ENCODE measurements at places on chromosomes 16 and 17.

DNA sequence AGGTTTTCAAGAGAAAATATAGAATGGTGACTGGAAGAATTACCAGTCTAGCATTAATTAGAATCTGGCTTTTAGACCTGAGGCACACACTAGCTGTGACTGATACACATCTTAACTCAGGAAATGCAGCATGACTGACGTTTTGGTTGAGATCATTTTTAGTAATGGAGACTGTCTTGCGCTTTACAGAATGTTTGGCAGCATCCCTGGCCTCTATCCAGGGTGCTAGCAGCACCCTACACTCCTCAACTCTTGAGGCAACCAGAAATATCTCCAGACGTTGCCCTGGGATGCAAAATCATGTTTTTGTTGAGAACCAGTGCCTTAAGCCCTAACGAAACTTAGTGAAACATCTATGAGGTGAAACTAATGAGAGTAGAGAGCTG, 109.0 kb downstream of the HS3ST3A1 start:
- DNase-seq: no peak

DNA sequence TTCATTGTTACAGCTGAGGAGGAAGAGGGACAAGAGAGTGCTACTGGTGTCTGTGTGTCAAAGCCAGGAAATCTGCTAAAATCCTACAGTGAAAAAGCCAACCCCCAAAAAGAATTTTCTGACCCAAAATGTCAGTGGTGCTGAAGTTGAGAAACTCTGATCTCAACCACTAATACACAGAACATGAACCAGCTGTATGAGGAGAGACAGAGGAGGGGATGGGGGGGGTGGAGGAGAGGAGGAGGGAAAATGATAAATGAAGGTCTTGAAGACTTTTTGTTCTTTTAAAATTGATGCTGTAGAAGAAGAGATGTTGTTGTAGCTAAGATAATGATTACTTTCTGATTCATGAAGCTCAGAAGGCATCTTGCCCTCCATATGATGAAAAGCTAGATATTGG, 27.4 kb upstream of the CDRT4 start:
- DNase-seq: no peak

- no peak for DNase-seq
Measured at GRCh38 chr16:85385463-85386331, 227.4 kb upstream of the GSE1 start.

DNA sequence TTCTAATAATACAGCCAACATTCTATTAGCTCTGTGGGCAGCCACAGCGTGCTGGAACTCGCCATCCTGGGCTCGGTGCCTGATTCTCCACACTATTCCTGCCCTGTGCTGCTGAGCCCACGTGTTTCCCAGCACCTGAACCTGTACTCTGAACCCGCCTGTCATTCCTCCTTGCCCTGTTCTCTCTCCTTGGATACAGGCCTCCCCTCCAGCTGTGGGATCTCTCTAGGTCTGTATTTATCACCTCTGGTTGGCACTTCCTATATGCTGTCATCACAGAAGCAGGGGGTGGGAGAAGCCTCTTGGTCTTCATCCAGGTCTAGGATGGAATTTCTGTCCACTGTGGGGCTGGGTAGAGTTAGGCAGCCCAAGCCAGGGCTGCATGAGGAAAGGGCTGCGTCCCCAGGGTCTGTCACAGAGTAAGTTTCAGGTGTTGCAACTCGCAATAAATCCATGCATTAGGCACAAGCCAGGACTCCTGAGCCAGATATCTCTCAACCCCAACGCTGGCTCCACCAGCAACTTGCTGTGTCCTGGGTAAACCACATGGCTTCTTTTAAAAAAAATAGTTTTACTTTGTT, 56.0 kb downstream of the ABAT start:
- no peak for DNase-seq

- DNase-seq: peak; percentile 26
Measured at GRCh38 chr17:74089869-74090464, 113.5 kb upstream of the RPL38 start.

GRCh38 chr16:56936491-56936890, 4.5 kb downstream of the HERPUD1 start:
- DNase-seq: no peak

- DNase-seq: peak; percentile 85
Measured at GRCh38 chr16:21301168-21301894, 23.2 kb upstream of the CRYM start.

GRCh38 chr17:56754523-56755208, 79.1 kb downstream of the C17orf67 start:
- no peak for DNase-seq

DNA sequence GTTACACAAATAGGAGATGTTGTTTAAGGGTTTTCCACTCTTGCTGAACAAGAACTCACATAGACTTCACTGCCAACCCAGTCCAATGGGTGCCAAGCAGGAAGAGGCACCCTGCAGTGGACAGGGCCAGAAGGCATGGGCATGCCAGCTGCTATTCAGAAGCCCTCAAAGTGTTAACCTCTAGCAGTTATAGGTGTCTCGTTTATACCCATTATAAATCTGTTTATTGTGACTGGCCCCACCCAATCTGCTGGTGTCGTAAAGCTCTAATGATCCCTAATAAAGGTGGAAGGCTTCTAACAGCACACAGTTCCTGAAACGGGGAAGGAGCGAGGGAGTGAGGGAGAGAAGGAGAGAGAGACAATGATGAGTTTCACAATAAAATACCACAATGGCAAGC, 23.9 kb downstream of the HNF1B start:
- DNase-seq: no peak

- no peak for DNase-seq
Measured at GRCh38 chr16:10031473-10031872, 150.8 kb downstream of the GRIN2A start.

DNA sequence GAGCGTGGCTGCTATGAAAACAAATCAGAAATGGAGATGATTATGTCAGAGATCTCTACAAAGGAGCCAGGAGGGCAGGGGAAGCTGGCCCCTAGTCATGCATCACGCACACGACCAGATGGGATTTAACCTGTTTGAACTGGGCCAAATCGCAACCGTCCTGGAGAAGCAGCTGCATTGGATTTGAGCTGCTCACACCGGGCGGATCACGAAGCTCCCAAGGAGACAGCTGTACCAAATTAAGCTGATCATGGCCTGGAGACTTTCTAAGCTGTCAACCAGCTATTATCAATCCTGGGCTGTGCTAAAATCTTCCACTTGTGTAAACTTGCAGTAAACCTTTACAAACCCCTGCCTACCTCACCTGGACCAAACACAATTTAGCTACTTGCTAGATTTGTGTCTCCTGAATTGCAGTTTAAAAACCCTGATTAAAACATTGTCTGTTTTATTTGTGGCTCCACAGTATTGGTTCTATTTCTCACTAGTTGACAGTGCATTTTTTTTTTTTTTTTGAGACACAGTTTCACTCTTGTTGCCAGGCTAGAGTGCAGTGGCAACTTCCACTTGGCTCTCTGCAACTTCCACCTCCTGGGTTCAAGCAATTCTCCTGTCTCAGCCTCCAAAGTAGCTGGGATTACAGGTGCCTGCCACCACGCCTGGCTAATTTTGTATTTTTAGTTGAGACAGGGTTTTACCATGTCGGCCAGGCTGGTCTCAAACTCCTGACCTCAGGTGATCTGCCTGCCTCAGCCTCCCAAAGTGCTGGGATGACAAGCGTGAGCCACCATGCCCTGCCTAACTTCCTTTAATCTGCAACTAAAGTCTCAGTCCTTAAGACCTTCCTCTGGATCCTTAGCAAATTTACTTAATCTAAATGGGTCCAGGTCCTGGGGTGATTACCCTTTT, 98.3 kb upstream of the GRIN2A start:
- no peak for DNase-seq

- no peak for DNase-seq
Measured at GRCh38 chr16:2458887-2459646, 842 bp upstream of the TEDC2 start.

- DNase-seq: no peak
Measured at GRCh38 chr16:58234831-58235595, 37.1 kb upstream of the CSNK2A2 start.

GRCh38 chr16:75726390-75726789, at the start of gene CPHXL:
Gene CPHXL (minus strand): TSS chr16:75726490. CDS start chr16:75726442, 48 bp downstream.
- no peak for DNase-seq

- DNase-seq: no peak
Measured at GRCh38 chr16:86970279-86970678, 346.9 kb downstream of the C16orf95 start.

GRCh38 chr16:88505405-88506082, 52.5 kb downstream of the ZFPM1 start:
- peak; percentile 92 for DNase-seq

DNA sequence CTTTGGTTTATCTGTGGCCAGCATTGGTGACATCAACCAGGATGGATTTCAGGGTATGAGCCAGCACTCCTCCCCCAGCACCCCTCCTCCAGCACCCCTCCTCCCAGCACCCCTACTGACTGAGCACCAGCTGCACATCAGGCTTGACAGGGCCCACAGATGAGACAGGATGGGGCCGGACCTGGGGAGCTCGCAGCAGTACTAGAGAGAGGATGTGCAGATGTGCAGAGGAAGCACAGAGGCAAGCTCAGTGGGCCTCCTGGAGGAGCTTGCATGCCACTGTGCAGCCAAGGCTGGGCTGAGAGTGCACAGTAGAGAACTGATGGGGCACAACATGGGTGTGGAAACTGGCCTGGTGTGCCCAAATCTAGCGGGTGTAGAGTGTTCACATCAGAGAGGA, 16.2 kb downstream of the ITGA3 start:
- DNase-seq: no peak

DNA sequence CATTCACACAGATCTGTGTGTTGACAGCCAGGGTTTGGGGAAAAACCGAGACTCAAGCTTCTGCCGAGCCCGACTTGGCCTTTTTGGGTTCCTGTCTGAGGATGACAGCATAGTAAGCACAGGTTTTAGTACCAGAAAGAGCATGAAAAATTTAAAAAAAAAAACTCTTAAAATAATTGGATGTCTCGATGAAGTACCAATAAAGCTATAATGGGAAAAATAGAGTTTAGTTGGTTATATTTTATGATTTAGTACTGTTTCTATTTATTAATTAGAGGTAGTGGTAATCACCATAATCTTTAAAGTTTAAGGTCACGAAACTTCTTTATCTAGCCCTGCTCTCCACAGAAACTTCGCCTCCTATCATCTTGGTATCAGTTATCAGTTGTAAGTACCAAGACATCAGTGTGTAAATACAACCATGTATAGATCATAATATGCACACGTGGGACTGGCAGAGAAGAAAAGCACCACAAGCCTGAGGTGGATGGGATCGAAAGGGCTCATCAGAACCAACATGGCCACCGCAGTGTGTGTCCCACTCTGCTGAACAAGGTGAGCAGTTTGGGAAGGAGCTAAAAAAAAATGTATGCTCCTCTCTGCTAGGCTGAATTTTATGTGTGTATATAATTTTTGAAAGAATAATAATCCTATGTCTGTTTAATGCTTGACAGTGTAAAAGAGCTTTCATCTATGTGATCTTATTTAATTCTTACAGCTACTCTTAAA, 14.4 kb upstream of the EEF2K start:
- peak; percentile 60 for DNase-seq

DNA sequence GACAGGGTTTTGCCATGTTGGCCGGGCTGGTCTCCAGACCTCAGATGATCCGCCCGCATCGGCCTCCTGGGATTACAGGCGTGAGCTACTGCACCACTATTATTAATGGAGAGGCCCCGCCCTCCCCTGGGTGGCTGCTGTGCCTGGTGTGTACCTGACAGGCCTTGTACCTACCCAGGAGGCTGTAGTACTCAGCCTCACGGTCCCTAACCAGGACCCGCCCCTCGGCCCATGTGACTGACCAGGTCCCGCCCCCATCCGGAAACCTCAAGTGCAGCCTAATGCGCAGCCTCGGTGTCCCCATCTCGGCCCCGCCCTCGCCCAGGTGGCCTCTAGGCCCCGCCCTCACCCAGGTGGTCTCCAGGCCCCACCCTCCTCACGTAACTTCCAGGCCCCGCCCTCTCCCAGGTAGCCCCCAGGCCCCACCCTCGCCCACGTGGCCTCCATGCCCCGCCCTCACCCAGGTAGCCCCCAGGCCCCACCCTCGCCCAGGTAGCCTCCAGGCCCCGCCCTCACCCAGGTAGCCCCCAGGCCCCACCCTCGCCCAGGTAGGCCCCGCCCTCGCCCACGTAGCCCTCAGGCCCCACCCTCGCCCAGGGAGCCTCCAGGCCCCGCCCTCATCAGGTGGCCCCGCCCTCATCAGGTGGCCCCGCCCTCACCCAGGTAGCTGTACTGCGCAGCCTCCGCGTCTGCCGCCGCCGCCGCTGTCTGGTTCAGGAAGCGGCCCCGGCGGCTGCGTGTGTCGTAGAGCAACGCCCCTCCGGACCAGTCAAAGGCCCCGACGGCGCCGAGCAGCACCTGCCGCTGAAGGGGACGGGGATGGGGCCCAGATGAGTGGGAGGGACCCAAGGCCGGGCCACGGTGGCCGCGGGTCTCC, 31.0 kb downstream of the HASPIN start:
- DNase-seq: peak; percentile 96

- DNase-seq: no peak
Measured at GRCh38 chr17:31698751-31699150, 160.3 kb downstream of the COPRS start.

DNA sequence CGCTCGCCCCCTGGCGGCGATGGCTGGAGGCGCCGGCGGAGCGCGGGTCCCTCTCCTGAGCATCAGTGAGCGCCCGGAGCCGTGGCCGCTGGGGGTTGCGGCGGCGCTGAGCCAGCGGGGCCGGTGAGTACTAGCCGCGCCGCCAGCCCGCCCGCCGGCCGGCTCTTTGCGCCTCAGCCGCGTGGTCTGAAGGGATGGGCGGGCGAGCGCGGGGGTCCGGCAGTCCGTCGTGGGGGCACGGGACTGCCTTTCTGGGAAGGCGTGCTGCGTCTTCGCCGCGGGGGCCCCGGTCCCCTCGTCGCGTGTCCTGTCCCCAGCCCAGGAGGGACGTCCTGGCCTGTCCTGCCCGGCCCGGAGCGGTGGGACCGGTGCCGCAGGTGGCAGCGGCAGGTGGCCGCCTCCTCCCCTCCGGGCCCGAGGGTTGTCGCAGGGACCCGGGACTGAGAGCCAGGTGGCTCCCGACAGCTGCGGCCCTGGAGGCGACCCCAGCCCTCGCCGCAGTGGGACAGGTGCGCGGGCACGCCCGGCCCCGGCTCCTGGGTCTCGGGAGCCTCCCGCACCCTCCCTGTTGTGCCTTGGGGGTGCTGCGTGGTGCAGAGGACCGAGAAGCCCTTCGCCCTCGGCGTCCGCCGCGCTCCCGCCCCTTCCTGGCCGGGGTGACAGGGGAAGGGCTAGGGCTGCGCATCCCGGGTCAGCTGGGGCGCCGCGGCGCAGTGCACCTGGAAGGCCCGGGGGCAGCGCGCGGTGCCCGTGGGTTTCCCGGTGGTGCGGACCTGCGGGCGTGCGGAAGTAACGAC, at the start of gene SPECC1:
Gene SPECC1, plus strand, starts transcription at position 58 of the 797 bp plus-strand sequence. CDS start 87,293 bp downstream, outside the sequence.
- peak; percentile 73 for DNase-seq

Measured in Peyer's patch (tissue), 4 donors.